ENCODE measurements at places on chromosomes 11 and 22.

GRCh38 chr11:32316858-32317642 is 118.3 kb downstream of the WT1 start:
- no peak for DNase-seq

GRCh38 chr11:15941206-15941770 is 415.1 kb downstream of the SOX6 start:
- peak; percentile 14 for DNase-seq

GRCh38 chr22:49331223-49331815 is 496.4 kb downstream of the BRD1 start:
- no peak for DNase-seq

GRCh38 chr22:45430871-45431270 is 17.4 kb downstream of the RIBC2 start:
- DNase-seq: no peak

DNA sequence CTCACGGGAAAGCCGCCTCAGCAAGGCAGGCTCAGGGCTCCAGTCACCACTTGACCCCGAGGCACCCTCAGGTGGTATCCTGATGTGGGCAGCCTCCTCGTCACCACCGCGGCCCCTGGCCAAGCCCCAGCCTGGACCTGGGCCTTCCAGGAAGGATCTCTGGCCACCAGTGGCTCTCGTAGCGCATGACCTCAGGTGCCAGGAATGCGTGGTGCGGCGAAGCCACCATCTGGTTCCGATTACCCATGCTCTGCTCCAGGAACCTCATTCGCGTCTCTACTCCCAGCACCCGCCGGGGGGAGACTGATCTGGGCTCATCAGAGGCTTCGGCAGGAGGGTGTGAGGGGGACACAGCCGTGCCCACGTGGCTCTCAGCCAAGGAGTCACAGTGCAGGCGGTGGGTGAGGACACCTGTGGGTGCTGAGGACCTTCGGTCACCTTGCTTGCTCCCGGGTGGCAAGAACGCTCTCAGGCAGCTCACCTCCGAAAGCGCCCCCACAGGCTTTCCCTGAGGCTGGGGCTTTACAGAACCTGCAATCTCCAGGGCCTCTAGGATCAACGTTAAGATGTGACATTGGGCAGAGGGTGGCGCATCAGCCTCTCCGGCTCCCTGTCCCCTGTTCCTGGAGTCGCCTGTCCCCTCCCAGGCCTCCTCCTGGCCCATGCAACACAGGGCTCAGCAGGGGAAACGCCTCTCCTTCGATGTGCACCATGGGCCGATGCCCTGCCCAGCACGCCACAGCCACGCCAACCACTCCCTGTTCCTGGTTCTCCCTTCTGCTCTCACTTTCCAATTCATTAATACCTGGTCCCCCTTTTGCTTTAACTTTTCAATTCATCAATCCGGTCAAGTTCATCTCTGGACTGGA is 39.0 kb downstream of the TBX1 start:
- DNase-seq: peak; percentile 98

GRCh38 chr11:14345668-14346067 is 13.3 kb downstream of the RRAS2 start:
- DNase-seq: no peak

- DNase-seq: no peak
Measured at GRCh38 chr11:128424271-128424711, 163.1 kb downstream of the ETS1 start.

DNA sequence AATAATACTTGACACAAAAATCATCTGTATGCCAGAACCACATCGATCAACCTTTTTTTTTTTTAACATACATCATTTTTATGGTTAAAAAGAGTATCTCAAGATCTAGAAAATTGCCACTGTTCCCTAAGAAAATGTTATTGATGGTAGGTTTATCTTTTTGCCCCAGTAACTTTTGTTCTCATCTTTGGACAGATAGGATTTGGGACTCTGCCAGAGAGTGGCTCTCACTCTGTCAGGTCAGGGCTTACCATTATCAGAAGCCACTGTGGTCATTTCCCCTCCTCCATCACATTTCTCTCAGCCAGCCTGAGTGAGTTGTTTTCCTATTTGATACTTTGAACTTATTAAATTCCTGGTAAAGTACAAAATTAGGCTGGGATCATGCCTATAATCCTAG is 47.9 kb upstream of the YWHAH start:
- no peak for DNase-seq

DNA sequence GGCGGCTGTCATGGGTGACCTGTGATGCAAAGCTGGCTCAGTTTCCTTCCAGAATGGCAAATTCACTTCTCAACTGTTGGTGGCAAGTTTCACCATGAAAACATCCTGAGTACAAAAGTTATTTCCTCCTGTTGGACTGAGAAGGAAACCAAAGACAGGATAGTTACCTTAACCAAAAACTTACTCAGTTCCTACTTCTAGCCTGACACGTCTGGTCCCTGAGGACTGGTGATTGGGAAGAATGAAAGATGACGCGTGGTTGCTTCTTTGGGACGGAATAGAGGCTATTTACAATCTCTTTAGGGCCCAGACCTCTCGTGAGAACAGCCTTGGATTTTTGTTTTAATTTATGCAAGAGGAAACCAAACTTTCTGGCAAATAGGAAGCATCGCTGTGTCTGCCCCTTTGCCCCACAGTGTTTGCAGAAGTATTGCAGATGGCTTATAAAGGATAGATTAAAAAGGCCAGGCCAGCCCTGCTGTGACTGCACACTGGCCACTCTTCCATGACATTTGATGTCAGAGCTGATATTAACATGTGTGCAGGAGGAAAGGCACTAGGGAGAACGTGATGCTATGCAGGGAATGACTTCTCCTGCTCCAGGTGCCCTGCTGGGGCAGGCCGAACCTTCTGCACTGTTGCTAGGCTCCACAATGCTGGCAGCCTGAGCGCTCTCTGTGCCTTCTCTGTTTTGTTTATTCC is 7.6 kb downstream of the VPS26B start:
- no peak for DNase-seq

DNA sequence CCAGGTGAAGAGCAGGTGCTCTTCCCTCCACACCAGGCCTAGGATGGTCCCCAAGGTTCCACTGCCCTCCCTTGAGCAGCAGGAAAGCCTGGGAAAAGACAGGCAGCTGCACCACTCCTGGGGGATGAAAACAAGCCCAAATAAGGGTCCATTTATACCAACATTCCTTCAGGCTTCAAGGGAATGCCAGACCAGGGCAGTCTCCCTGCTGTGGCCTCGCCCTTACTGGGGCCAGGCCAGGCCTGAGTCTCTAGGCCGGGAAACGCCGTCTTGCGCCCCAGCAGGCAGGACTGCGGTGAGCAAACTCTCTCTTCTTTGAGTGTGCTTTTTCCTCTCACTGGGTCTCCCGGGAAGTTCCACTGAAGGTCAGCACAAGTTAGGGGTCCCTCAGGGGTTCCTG is 443.5 kb downstream of the SOX6 start:
- DNase-seq: no peak

DNA sequence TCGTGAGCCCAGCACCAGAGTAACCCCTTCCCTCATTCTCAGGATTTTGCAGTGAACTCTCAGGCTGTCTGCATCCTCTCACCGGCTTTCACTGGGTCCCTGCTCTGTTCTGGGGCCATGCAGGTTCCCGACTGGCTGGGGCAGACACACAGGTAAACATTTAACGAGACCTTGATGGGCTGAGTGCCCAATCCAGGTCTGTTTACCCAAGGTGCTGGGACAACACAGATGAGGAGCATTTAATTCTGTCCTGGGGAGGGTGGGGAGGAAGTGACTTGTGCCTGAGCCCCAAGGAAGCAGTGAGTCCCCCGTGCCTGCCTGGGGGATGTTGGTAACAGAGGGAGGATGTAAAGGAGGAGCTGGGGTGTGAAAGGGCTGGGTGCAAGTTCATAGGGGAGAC is 4.4 kb downstream of the BIK start:
- no peak for DNase-seq

DNA sequence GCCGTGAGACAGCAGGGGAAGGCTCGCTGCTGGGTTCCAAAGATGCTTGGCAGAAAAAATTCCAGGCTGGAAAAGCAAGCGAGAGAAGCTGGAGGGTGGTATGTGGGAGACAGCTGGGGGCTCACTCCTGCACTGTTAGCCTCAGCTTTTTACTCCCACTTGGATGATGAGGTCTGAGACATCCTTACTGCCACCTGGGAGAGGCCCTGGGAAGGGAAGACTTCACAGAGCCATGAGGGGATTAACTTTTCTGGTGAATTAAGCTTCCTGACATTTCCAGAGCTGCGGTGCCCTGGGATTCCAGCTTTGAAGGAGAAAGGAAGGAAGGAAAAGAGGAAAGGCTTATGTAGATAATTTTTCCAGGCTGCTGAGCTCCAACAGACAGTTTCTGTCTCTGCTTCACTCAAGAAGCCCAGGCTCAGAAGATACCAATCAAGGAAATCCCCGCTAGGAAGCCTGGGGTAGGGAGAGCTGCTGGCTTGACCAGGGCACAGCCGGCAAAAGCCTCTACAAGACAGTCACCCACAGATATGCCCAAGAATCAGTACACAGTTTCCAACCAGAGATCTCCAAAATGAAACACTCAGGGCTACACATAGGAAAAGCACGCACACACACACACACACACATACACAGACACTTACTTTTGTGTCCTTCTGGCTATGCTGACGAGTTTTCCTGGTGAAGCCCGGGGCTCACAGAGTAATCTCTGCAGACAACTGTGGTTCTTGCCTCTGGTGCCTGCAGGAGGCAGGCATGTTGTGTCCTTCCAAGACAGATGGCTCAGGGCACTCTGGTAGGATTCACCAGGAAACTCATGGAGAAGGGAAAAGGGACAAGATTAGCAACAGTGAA is 907 bp downstream of the MCHR1 start:
- DNase-seq: no peak

DNA sequence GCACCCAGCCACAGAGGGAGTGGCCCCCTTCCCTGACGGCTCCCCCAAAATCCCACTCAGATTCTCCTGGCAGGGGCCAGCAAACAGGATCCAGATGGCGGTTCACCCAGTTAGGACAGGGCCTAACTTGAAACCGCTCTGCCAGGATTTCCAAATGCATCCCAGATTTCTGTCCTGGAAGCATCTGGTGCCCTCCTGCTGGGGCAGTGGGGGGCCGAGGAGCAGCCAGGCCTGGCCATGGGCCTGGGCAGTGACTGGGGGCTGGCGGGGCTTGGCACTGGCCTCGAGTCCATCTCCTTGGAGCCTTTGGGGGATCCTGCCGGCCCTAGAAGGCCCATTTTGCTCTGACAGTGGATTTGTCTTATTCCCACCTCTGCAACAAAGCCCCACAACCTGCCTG is 17.9 kb upstream of the EMID1 start:
- no peak for DNase-seq

- DNase-seq: peak; percentile 96
Measured at GRCh38 chr11:68659158-68659921, 25.0 kb upstream of the GAL start.

GRCh38 chr11:33320814-33321330 is 63.7 kb downstream of the HIPK3 start:
- no peak for DNase-seq

GRCh38 chr11:80163441-80163840 is 722.6 kb upstream of the TENM4 start:
- DNase-seq: no peak

GRCh38 chr11:102318469-102318868 is 1.2 kb downstream of the BIRC3 start:
- DNase-seq: no peak

DNA sequence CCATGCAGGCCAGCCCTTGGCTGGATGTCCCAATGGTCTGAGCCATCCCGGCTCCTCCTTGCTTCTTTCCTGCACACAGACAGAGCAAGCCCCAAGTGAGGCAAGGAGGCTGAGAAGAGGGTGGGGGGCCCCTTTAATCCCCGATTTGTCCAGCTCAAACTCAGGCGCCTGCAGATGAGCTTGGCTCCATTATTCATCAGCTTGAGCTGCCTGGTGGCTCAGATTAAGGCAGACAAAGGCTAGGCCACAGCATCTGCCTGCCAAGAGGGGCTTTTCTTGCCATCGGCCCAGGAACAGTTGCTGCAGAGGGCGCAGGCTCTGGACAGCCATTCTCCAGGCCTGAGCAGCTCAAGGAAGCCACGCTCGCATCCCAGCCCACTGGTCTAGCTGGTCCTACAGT is 35.4 kb downstream of the LMO1 start:
- no peak for DNase-seq

DNA sequence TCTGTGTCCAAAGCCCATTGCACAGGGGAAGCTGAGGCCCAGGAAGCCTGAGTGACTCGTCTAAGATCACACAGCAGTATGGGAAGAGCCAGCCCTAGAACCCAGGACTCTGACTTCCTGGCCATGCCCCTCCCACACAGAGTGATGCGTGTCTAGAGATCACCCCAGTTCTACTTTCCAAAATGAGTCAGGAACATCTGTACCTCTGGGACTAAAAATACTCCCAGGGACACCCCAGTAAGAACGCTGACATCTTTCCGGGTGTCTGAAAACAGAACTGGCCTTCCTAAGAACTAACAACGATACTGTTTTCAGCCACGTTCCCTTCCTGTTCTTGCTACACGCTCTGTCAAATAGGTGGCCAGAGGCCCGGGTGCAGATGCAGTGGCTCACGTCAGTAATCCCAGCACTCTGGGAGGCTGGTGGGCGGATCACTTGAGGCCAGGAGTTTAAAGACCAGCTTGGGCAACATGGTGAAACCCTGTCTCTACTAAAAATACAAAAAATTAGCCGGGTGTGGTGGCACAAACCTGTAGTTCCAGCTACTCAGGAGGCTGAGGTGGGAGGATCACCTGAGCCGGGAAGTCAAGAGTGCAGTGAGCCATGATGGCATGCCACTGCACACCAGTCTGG is 21.7 kb upstream of the PDGFB start:
- no peak for DNase-seq

- no peak for DNase-seq
Measured at GRCh38 chr11:48083421-48083820, 103.1 kb downstream of the PTPRJ start.

- DNase-seq: no peak
Measured at GRCh38 chr22:42725606-42726355, 5.1 kb upstream of the A4GALT start.

GRCh38 chr11:39365809-39366436 is 2093.5 kb downstream of the LRRC4C start:
- DNase-seq: no peak

DNA sequence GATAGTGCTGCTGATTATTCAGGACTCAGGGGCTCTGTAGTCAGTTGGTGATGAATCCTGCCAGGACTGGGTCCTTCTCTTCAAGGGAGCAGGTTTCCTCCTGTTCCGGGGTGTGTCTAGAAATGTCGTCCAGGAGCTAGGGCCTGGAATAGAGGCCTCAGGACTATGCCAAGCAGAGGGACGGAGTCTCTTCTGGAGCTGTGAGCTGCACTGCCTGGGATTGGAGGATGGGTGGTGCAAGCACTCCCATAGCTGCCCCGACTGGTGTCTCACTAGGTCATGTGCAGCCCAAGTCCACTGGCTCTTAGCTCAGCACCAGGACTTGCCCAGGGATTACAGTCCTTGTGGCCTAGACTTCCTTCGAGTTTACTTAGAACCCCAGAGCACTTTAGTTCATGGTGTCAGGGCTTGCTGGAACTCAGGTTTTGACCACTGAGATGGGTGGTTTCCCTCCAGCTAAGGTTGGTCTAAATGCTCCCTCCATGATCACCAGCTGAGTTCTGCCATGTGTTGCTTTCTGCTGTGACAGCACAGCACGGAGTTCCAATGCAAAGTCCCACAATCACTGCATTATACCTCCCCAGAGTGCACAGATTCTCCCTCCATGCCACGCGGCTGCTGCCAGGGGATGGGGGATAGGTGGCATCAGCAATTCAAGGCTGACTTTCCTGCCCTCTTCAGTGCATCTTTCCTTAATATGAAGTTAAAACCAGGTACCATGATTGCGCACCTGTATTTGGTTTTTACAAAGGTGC is 42.6 kb upstream of the SHANK2 start:
- no peak for DNase-seq

Data from HFF-Myc (cell line).